Activated CD8-positive, alpha-beta memory T cell treated with anti-CD3 and anti-CD28 coated beads for 48 hours (primary cell): ENCODE measurements at places on chromosomes 7 and 10.

GRCh38 chr7:93044147-93044810 is 73.5 kb downstream of the SAMD9 start:
- DNase-seq = no peak

- DNase-seq = no peak
Measured at GRCh38 chr7:49611951-49612350, 161.5 kb upstream of the VWC2 start.

DNA sequence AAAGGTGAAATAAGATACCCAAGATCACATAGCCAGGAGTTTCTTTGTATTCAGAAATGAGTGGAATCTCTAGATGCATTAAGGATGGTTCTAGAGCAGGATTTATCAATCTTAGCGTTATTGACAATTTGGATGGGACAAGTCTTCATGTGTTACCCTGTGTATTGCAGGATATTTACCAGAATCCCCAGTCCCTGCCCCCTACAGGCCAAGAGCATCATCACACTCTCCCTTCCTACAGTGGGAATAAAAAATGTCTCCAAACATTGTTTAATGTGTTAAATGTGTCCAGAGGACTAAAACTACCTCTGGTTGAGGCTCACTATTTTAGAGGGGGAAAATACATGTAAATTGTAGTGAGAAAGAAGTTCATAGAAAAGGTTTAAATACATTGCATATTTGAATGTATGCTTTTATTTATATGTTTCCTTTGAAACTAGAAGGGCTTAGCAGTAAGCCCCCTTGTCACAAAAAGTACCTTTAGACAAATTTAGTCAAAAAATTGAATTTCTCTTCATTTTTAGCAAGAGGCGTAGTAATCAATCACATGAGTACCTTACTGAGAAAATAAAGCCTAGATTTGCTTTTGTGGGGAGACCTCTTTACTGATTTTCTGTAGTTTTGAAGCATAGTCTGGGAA is 141.2 kb downstream of the MLLT10 start:
- DNase-seq = no peak

DNA sequence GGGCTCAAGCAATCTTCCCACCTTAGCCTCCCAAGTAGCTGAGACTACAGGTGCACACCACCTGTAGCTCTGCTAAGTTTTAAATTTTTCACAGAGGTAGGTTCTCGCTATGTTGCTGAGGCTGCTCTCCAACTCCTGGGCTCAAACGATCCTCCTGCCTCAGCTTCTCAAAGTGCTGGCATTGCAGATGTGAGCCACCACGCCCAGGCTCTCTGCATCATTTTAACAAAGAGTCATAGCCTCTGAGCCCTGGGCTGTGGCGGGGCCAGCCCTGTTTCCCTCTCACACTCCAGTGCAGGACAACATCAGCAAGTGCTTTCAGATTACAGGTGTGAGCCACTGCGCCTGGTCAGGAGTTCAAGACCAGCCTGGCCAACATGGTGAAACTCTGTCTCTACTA is 102.5 kb downstream of the COL26A1 start:
- no peak for DNase-seq

DNA sequence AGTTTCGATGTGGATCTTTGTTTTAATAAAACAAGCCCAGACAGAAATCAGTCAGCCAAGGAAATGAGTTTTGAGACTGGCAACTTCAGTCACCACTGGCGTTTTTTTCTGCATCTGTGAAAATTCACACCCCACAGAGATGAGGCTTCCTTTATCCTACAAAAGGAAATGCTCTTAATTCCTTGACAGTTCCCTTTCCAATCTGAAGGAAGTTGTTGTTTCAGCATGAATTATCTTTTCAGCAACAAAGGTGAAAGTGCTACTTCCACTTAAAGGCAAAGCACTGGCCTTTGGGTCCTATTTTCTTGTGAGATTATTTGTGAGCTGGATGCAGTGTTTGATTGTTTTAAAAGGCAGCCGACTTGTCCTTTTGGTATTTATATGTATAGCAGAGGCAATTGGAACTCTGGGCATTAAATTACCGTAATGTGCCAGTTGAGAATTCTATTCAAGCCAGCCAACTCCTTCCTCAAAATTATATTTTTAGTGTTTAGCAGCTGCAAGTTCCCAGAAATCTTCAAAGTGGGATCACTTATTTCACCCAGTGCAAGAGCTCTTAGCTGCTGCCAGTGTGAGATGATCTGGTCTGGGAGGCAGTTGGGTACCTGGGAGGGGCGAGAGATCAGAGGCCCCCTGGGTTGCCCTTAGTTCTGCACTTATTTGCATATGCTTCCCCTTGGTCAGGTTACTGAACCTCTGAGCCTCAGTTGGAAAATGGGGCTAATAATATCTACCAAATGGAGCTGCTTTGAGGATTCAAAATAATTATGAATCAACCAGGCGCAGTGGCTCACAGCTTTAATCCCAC is 427.1 kb downstream of the GALNT17 start:
- no peak for DNase-seq

- no peak for DNase-seq
Measured at GRCh38 chr7:112121318-112121717, 84.9 kb downstream of the DOCK4 start.

DNA sequence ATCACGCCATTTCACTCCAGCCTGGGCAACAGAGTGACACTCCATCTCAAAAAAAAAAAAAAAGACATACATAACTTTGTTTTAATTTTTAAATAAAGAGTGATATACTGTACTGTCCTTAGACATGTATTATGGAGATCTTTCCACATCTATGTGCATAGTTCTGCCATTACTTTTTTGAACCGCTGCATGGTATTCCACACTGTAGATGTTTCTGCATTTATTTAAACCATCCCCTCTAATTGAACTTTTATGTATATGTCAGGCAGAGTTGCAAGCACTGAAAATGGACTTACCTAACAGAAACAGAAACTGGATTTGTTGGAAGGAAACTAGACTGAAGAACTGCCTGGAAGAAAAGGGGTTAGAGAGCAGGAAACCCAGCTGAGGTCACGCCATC is 8.5 kb upstream of the ARHGAP19 start:
- no peak for DNase-seq

DNA sequence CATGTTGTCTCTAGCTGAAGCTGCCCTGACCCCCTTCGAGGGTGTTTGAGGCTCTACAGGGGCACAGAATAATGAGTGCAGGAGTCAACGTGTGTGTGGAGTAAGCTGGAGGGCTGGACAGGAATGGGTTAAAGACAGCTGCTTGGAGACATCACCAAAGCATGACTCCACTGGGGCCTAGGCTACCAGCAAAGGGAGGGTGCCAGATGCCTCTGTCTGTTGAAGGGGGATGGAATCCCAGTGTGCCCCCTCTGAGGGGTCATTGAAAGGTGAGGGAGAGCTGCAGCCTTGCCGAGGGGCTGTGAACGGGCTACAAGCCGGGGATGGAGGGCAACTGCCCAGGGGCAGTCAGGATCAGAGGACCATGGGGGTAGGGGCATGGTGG is 51.7 kb upstream of the PODXL start:
- no peak for DNase-seq

GRCh38 chr7:30445770-30446169 is 32.8 kb downstream of the NOD1 start:
- peak; percentile 38 for DNase-seq

GRCh38 chr10:26335574-26336093 is 102.5 kb upstream of the APBB1IP start:
- DNase-seq = no peak

- no peak for DNase-seq
Measured at GRCh38 chr10:32189400-32190084, 133.3 kb upstream of the KIF5B start.

DNA sequence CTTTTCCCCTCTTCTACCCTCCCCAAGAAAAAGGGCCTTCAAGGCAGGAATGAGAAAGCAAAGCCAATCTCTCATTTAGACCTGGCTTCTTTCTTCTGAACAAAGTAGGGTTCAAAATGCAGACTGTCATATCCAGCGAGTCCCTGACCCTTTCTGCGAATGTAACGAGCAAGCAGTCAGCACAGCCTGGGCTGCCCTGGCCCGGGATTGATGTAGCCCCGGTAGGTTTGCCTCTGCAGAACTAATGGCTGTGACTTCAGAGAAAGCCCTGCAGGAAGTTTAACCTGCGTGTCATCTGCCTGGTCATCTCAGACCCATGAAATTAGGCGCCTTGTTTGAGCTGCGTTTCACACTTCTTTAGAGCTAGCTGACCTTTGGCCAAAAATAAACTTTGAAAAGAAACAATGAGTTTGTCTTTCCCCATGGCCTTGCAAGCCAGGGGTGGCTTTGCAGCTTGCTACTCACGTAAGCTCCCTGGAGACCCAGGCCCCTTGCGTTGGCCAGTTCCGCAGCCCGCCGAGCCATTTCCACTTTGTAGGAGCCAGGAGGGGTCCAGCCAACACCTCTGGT is 36.4 kb downstream of the HABP2 start:
- DNase-seq = no peak

DNA sequence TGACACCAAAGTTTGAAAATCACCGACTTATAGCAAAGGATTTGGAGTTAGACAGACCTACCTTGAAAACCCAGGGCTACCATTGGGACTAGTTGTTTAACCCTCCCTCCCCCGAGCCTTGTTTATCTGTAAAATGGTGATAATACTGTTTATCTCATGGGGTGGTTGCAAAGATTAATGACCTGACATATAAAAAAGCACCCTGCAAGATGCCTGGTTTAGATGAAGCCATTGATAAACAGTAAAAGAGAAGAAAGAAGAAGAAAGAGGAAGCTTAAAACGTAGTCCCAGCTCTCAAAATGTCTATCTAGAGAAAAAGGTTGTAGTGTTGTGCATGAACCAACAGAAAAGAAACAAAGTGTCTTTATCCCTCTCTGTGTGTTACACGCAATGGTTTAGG is 145.7 kb downstream of the FGFR2 start:
- DNase-seq = no peak

DNA sequence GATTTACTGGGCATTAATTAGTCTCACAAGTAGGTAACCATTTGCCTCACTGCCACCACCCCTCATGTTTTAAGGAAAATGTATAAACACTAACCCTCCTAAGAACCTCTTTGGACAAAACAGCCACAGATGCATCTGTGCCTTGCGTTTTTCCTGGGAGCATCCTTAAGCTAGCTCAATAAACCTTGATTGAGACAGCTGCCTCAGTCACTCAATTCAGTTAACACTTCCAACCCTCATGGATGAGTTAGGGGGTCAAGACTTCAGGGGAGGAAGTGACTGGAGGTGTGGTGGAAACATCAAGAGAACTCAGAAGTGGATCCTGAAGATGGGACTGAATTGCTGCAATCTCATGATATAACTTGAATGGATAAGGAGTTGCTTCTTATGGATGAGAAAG is 31.5 kb downstream of the CUL2 start:
- no peak for DNase-seq

GRCh38 chr10:44930904-44931620 is 19.9 kb downstream of the TMEM72 start:
- no peak for DNase-seq

DNA sequence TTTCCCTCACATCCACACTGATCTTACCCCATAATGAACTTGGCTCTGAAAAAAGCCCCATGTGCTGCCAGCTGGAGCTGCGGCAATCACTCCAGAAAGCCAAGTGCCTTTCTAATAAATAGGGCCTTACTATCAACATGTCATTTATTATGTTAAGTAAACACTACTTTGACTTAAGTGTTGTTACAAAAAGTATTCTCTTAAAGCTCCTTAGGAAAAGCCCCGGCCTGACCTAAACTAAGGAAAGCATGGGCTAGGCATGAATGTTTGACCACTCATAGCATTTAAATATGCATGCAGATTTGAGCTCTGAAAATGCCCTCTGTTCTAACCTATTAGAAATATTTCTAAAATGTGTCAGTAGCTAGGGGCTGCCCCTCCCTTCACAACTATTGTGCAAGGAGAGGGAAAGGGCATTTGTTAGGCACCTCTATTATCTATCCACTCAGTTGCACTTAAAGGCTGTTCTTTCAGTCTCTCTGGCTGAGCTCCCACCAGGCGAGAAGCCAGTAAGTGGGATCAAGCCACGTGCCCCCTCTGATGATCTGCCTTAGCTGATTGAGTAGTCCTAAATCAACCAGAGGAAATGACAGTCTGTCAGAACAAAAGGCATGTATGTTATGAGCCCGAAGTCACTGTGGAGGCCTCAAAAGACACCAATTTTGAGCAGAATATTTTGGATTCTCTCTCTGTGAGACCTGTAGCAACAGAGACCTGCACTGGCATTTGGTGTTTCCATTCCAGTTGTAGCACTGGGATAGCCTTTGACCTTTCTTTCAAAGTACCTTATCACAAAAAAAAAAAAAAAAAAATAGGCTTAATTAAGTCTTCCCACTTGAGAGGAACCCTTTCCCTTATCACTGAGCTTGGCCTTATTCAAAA is 77.1 kb downstream of the ITGB8 start:
- DNase-seq = no peak
